ENCODE measurements at places on chromosomes 13 and 19.

GRCh38 chr19:5664515-5664914 is 15.8 kb downstream of the MICOS13 start:
- DNase-seq, result no peak

DNA sequence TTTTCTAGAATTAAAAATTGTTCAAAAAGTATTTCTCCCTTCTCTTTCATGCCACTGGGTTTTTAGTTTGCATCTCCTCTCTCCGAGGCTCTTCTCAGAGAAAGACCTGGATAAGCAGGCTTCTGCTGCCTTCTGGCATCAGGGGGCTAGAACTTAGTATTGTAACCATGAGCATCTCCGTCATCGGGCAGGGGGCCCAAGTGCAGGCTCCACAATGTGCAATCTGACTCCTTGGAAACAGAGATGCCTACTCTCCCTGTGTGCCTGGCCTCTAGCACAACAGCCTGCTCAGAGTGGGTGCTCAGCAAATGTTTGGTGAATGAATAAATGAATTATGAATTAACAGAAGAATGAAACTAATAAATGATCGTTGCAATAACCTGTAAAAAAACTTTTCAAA is 45.6 kb upstream of the MTIF3 start:
- DNase-seq, result no peak

- DNase-seq, result peak; percentile 62
These were observed 4.0 kb upstream of the FLT3LG start for GRCh38 chr19:49469828-49470614.

DNA sequence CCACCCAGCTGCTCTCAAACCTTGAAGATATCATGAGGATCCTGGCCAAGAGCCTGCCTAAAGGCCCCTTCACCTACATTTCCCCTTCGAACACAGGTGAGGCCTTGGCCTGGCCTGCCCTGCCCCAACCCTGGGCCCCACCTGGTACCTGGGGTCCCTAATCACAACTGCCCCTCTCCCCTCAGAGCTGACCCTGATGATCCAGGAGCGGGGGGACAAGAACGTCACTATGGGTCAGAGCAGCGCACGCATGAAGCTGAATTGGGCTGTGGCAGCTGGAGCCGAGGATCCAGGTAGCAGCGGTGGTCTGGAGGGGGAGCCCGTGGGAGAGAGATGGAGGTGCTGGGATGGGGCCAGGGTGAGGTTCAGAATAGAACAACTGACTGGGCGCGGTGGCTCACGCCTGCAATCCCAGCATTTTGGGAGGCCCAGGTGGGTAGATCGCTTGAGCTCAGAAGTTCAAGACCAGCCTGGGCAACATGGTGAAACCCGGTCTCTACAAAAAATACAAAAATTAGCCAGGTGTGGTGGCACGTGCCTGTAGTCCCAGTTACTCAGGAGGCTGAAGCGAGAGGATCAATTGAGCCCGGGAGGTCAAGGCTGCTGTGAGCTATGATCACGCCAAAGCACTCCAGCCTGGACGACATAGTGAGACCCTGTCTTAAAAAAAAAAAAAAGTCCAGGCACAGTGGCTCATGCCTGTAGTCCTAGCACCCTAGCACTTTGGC is 17.5 kb downstream of the DDX39A start:
- no peak for DNase-seq

DNA sequence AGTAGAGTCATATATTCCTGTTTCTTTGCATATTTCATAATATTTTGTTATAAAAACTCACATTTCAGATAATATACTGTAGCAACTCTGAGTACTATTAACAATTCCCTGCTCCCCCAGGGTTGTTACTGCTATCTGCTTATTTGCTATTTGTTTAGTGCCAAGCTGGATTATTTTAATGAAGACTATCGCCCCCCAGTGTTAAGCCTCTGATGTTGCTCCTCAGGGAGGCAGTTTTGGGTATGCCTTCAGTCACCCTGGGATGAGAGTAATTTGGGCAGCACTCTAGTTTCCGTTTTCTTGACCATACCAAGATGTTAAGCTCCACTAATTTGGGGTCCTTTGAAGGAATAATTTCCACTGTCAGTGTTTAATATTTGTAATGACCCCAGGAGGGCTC is 46.0 kb downstream of the MICU2 start:
- DNase-seq, result no peak

DNA sequence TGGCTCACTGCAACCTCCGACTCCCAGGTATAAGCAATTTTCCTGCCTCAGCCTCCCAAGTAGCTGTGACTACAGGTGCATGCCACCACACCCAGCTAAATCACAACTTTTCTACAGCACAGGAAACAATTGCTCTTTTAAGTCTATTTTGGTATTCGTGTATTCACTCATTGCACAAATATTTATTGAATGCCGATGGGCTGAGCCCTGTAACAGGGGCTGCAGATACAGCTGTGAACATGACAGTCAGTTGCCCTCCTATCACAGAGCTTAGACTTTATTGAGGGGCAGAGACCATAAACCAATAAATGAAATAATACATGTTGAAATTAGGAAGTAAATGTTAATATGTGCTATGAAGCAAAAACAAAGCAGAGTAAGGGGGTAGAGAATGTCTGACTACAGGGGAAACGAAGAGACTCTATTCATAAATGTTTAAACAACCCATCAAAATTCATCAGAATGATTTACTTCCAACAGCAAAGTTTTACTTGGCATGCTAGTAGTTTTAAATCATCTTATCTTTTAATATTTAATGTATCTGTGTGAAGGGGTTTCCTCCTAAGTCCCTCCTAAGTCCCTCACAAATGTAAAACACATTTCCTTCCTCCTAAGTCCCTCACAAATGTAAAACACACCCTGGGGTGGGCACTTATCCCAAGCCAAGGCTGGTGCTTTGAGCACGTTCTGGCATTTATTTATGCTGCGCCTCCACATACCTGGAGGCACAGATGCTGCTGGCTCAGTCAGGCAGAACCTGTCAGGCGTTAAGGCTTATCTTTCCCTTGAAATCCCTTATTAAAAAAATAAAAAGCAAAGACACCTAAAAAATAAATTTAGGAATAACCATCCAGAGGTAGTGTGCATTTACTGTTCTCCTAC is 140.8 kb downstream of the MIPEP start:
- DNase-seq, result no peak

DNA sequence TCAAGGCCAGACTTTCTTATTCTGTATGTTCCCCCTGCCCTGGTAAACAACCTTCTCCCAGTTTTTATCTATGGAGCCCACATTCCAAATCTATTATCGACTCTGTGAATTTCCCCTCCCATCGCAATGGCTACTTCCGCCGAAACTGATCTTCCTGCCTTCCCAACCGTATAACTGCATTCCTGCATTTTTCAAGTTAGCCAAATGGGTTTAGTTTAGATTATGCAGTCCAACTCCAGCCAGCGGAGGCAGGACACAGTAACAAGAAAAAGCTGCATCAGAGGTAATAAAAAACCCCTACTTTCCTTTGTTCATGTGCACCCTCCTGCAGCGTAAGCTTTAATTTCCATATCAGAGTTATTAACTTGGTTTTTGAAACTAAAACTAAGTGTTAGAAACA is 112.2 kb upstream of the ZNF91 start:
- DNase-seq, result no peak

DNA sequence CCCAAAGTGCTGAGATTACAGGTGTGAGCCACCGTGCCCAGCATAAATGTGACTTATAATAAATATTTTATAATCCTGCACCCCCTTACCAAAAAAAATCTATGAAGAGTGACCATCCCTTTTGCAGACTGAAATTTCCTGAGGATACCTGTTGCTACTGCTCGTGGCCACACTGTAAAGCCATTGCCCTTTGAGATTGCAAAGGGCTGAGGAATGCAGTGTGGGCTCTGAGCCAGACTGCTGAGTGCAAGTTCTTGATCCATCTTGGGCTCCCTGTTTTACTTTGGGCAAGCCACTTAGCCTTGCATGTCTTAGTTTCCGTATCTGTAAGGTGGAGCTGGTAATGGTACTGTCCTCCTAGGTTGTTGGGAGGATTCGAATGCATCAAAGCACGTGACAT is 23.4 kb downstream of the SIPA1L3 start:
- no peak for DNase-seq

GRCh38 chr13:98752467-98753290 is at the start of gene SLC15A1:
SLC15A1 (minus strand) TSS chr13:98752672; CDS start chr13:98752598, 74 bp downstream.
- DNase-seq, result no peak

DNA sequence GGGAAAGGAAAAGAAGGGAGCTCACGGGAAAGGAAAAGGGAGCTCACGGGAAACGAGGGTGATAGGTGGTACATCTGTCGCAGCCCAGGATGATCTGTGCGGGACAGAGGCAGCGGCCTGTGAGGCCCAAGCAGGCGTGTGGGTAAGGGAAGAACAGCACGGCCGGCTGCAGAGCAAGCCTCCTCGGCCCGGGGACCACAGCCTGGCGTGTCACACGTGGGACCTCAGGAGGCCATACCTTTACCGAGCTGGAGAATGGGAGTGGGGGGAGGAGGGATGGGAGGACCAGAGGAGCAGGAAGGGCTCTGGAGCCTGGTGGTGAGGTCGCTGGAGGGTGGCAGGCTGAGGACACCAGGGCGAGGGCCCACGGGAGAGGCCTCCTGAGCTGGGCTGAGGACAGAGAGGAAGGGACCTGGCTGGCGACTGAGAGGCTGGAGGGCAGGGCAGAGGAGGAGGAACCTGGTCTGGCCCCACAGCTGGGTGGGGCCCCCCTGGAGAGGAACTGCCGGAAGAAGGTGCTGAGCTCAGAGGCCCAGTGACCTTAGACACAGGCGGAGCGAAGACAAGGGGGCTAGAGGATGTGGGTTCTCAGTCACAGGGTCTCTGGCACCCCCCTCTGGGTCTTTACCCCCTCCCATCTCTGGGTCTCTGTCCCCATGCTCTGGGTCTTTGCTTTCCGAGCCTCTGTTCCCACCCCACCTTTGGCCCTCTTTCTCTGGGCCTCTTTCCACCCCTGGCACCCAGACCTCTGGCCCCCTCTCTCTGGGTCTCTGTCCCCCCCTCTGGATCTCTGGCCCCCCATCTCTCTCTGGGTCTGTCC is 2.9 kb upstream of the FTL start:
- no peak for DNase-seq

GRCh38 chr19:10523135-10523636 is 5.9 kb upstream of the S1PR5 start:
- no peak for DNase-seq

- no peak for DNase-seq
These were observed 11.3 kb upstream of the RFC3 start for GRCh38 chr13:33806470-33807248.

DNA sequence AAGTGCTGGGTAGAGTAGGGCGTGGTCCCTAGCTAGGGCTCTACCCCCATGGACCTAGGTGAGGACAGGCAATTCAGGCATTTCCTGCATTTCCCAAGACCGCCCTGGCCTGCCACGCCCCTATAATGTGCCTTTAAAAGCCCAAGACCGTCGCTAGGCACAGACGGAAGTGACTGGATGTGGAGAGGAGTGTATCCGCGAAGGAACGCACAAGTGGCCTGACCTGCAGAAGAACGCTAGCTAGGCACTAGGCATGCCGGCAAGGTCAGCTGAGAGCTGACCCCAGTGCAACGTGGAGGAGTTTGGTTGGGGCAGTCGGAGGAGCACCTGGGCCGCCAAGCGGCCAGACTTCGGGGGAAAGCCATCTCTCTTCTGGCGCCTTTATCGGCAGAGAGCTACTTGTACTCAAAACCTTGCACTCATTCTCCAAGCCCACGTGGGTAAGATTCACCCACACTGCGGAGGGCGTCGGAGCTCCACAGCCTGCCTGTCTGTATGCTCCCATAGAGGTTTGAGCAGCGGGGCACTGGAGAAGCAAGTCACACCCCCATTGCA is 370.0 kb downstream of the FGF9 start:
- DNase-seq, result no peak

GRCh38 chr19:40216013-40216776 is 2.0 kb downstream of the TTC9B start:
- DNase-seq, result no peak

DNA sequence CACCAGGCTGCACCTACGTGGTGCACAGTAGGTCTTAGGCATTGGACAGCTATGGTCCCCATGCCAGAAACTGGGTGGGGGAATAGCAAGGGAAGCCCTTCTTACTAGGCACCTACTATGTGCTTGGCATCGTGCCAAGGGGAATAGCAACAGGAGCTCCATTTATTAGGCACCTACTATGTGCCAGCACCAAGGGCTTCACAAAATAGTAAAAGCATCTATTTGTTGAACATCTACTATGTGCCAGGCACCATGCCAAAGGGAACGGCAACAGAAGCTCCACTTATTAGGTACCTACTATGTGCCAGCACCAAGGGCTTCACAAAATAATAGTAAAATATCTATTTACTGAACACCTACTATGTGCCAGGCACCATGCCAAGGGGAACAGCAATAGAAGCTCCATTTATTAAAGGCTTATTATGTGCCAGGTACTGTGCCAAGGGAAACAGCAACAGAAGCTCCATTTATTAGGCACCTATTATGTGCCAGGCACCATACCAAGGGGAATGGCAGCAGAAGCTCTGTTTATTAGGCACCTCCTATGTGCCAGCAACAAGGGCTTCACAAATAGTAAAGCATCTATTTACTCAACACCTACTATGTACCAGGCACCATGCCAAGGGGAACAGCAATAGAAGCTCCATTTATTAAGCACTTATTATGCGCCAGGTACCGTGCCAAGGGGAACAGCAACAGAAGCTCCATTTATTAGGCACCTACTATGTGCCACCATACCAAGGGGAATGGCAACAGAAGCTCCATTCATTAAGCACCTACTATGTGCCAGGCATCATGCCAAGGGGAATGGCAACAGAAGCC is 108.5 kb downstream of the PTPRS start:
- no peak for DNase-seq

GRCh38 chr13:47310401-47310800 is 413.5 kb upstream of the HTR2A start:
- DNase-seq, result no peak

DNA sequence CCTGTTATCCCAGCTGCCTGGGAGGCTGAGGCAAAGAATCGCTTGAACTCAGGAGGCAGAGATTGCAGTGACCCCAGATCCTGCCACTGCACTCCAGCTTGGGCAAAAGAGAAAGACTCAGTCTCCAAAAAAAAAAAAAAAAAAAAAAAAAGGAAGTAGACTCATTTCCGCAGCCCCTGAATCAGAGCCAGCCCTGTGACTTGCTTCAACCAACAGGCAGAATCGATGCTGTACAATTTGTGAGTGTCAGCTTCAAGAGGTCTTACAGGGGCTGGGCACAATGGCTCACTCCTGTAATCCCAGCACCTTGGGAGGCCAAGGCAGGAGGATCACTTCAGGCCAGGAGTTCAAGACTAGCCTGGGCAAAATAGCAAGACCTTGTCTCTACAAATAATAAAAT is 12.8 kb downstream of the ANKRD27 start:
- no peak for DNase-seq

DNA sequence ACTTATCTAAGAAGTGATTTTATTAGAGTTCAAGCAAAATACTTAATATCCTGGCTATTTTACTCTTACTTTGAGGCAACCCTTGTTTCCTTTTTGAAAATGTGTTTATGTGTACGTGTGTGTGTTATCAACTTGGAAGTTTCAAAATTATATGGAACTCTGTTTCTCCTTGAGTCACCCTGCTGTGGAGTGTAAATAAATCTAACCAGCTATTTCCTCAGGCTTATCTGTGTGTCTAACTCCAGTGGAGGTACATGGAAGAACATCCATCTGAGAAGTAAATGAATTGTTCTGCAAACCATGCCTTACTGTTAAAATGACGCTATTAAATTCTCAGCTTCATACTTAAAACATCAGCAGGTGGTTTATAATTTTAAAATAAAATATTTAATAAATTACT is 583.4 kb upstream of the SLITRK5 start:
- DNase-seq, result no peak

GRCh38 chr19:42032431-42032830 is 37.6 kb downstream of the GRIK5 start:
- DNase-seq, result no peak

All from activated T-cell treated with anti-CD3 and anti-CD28 coated beads, Interleukin-2, amount 50 U/mL, for 4 hours (primary cell).